Lung microvascular endothelial cell (primary cell): ENCODE measurements at places on chromosomes 3 and 15.

DNA sequence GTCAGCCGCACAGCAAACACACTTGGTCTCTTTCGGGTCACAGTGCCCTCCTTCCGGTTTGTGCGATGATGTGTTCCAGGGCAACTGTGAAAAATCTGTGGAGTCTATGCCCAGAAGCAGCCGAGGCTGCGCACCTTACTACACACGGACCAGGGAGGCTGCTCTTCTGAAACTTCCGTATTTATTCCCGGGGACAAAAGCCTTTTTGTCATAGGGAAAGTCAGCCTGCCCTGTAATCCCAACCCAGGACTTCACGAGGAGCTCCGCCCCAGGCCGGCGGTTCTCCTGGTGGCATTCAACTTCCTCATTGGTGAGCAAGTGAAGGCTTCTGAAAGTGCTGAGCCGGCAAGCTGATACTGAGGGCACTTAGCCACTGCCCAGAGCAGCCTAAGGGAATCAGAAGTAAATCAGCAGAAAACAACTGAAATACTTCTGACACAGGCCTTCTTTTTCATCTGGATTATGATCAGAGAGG, 126.5 kb downstream of the FMN1 start:
- DNase-seq = peak; percentile 23

- DNase-seq = no peak
These were observed 4.1 kb downstream of the CCDC191 start for GRCh38 chr3:114052216-114052615.

DNA sequence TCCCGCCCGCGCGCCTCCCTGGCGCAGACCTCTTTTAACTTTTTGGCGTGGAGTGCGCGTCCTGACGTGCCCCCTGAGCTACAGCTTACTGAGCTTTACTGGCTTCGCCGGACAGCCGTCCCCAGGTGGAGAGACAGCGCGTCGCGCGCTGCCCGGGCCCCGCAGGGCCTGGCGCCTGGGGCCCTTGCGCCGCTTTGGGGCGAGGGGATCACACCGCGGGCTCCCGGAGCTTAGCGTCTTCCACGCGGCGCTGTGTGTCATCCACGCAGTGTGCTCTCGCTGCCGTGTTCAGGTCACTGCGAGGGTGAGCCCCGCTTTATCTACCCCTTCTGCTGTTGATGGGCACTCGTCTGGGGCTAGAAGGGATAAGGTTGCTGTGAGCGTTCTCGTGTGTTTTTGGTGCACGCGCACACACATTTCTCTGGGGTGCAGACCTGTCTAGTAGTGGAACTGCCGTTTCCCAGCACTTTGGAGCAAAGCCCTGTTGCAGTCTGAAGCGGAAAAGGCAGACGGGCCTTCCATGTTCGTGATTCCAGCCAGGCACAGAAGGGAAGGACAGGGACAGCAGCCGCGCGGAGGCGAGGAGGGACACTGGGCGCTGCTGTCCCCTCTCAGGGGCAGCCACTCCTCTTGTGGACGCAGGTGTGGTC, 33.1 kb upstream of the ALDH1L1 start:
- DNase-seq = peak; percentile 10

- peak; percentile 67 for DNase-seq
These were observed 376 bp downstream of the KPNA4 start for GRCh38 chr3:160564949-160565441.

GRCh38 chr15:98203872-98204660, 243.6 kb downstream of the ARRDC4 start:
- no peak for DNase-seq

DNA sequence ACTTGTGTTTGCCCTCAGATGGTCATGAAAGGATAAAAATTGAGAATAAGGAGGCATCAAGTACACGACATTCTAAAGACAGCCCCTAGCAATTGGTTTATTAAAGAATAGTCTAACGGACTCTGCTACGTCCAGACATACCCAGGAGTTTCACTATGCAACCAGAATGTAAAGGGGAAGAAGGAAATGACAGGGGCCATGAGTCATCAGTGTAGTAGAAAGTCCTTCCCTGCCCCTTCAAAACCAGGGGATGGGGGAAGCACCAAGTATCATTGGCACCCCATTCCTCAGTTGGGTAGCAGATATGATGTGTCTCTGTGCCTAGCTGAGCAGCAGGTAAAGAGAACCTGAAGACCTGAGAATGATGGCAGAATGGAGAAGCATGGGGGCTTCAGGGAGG, 367.4 kb downstream of the IL20RB start:
- DNase-seq = no peak

GRCh38 chr3:14147617-14148016, 22.8 kb downstream of the TMEM43 start:
- DNase-seq = no peak

- DNase-seq = no peak
These were observed 2.9 kb downstream of the ESYT3 start for GRCh38 chr3:138437281-138437680.

DNA sequence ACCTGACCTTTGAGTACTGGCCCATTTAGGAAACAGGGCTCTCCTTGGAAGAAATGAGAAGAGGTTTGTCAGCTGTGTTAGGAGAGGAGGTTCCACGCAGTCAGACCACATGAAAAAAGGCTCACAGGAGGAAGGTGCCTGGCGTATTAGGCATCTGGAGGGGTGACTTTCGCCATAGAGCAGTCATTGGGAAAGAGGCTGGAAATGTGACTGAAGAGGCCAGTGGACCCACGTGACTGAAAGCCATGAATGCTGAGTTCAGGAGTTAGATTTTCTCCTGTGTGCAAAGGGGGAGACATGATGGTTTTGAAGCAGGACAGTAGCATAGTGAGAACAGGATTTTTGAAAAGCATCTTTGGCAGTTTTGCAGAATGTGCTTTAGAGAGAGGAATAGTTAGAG, 29.7 kb upstream of the RNF7 start:
- no peak for DNase-seq
